GM12891 (cell line): ENCODE measurements at places on chromosomes 5 and 9.
A peak's percentile ranks its signal among the peaks of the same experiment; 100 is the strongest.

GRCh38 chr9:89428901-89429890 is 68.7 kb downstream of the SEMA4D start:
- DNase-seq: peak; percentile 66

DNA sequence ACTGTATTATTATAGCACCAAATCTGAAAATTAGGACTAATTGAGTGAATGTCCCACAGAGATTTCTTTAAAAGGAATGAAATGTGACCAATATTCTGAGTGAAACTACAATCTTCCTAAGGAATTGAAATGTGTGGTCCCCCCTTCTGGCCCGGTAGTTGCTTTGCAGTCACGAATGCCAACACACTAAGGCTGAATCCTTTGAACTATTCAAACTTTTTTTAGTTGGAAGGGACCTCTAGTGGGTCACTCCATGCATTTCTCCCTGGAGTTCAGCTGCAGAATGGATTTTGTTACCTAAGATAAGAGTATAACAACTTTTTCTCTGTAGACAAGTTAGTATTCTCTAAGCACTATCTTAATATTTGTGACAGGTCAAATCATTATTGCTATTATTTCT is 2.8 kb downstream of the CDH6 start:
- no peak for DNase-seq

- DNase-seq: no peak
Measured at GRCh38 chr9:12988258-12988657, 213.4 kb downstream of the LURAP1L start.

- DNase-seq: no peak
Measured at GRCh38 chr9:110520120-110520701, 59.3 kb downstream of the SVEP1 start.

GRCh38 chr9:130042406-130042884 is 544 bp downstream of the FNBP1 start:
- no peak for DNase-seq

DNA sequence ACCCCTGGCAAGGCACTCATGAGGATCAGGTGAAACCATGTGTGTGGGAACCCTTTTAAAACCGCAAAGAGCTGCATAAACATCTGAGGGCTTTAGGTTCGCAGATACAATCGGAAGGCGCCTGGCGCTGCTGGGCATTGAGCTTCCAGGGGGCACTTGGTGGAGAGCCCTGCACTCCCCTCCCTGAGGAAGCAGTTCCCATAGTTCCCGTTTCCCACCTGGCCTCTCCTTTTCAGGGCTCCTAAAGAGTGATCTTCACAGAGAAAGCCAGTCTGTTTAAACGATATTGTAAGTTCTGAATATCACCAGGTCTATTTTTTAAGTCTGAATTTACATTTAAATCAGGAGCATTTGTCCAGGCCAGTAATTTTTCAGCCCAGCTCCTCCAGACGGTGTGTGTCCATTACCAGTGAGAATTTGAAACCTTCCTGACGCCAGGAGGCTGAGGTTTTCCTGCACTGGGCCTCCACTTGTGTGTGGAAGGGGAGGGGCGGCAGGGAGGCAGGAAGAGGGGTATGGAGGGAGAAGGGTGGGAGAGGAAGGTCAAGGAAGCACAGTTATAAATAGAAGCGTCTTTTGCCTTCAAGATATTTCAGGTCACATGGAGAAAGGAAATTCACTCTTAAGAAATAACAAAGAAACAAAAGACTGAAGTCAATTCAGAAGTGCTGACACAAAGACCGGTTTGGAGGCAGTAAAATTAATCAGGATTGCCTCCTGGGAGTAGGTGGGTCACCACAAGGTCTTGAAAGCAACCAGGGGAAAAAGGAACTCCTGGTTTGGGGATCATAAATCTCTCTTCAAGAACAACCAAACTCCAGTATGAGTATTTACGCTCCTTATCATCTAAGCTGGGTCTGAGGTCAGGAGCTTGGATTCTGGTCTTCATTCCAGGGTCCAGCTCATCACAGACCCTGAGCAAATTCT is 14.3 kb upstream of the MGAT1 start:
- DNase-seq: no peak

GRCh38 chr5:142482207-142482606 is 157.4 kb upstream of the SPRY4 start:
- no peak for DNase-seq

DNA sequence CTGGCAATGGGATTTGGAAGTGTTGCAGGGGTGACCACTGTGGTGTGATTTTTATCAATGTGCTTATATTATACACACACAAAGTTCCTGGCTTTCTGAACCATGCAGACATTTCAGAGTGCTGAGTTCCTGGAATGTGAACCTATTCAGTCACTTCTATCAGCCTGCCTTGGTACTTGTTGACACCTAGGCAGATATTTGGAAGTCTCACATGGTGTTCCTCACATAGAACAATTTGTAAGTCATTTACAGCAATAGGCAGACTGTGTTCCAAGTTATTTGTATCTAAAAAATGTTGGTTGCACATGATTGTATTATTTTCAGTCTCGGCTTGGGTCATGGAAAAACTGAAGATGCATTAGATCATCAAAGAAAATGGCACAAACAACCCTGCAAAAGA is 182.2 kb downstream of the SREK1 start:
- no peak for DNase-seq

GRCh38 chr9:6195714-6196360 is 19.8 kb upstream of the IL33 start:
- no peak for DNase-seq
